ENCODE measurements at places on chromosomes 6 and 20.
A peak's percentile ranks its signal among the peaks of the same experiment; 100 is the strongest.

DNA sequence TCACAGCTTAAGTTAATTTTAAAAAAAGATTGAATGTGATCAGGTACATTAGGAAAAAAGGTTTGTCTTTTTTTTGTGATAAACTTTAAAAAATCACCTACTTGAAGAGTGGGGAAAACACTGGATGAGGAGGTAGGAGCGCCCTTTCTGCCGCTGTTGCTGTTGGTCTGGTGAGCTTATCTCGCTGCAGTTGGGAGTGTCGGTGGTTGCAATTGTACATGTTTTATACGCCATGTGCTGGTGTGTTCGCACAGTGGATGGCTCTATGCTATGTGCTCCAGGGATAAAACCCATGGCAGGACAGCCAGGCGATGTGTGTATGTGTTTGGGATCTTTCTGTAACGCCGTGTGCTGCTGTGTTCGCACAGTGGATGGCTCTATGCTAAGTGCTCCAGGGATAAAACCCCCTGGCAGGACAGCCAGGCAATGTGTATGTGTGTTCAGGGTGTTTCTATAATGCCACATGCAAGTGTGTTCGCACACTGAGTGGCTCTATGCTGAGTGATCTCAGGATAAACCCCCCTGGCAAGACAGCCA, 1.7 kb downstream of the SLC22A3 start:
- no peak for DNase-seq

GRCh38 chr6:134315189-134315588, 2.7 kb downstream of the SGK1 start:
- DNase-seq = no peak

DNA sequence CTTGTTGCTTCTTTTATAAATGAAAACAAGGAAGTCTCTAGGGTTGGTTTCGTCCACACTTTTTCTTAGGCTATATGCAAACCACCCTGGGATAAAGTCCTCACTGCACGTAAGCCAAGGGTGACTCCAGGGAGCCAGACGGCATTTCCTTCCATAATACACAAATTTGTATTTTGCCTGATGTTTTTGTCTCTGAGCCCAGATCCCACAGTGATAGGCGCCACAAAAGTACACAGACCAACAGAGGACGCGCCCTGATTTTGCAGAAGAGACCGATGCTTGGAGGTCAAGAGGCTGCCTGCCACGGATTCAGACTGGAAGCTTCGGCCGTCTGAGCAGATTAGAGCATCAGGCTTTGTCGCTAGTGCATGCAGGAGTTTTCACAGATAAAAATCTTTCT, 22.8 kb downstream of the FOXQ1 start:
- no peak for DNase-seq

DNA sequence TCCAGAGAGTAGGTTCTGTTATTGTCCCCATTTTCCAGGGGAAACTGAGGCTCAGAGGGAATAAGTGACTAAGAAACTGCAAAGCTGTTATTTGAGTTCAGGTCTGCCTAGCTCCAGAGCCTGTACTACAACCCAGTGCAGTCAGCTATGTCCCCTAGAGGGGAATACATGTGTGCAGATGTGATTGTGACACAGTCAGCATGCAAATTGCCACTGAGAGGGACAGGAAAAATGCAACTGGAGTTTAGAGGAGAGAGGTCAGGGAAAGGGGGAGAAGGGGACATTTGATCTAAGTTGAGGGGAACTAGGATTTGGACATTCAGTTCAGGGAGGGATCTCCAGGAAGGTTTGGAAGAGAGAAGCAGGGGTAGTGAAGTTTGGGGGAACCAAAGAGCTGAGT, 38.6 kb upstream of the EPB41L1 start:
- no peak for DNase-seq

GRCh38 chr6:6842291-6842690, 253.8 kb downstream of the LY86 start:
- no peak for DNase-seq

DNA sequence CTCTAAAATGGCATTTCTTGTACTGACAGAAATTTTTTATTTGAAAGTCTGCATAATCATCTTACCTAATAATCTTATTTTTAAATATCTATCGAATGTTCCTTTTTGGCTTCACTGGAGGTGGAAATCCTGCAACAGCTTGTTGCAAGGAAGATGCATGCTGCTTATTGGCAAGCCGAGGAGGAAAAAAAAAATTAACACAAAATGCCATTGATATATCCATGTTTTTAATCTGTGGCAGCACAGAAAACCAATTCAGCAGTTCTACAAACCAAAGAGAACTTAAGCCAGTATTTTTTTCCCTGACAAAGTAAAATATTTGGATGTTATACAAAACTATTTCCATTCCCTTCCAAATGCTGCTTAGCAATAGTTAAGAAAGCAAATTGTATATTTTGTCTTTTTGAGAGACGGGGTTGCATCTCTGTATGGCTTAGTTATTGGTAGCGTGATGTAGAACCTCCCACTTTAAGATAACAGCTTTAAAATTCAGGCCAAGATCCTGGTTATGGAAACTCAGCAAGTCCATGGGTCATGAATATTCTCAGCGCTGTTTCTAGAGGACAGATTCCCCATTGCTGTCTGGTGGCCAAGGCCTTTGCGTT, 231.4 kb downstream of the TMEM242 start:
- no peak for DNase-seq

DNA sequence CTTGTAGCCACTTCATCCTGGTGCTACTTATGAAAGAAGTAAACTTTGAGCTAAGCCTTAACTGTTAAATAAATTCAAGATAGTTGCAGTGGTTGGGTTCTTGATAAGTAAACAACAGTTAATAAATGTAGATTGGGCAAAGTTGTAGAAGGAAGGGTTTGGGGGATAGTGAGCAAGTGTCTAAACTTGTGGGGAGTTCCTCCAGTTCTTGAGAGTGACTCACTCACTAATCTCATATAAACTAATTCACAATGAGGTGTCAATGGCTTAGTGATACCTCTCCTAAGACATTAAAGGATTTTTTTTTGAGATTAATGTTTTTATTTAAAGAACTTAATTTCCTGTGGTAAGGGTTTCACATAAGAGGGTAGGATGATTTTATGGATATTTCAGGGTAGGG, 507.4 kb downstream of the BMP2 start:
- DNase-seq = no peak

GRCh38 chr20:60882836-60883235, 369.2 kb upstream of the CDH4 start:
- no peak for DNase-seq

DNA sequence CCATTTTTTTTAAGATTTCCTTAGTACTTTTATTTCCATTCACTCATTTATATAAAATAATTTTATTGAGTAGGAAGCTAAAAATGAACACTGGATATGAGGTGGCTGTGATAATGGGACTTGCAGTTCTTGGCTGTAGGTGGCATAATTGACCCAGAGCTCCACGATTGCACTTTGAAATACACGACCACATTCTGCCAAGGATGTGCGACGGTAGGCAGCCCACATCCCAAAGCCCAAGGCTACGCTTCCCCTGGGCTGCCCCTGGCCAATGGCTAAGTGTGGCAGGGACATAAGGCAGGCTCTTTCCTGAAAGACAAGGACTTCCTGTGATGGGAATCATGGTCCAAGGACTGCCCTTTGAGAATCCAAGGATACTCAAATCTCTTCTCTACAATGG, 43.7 kb upstream of the ADTRP start:
- DNase-seq = no peak

- DNase-seq = no peak
These were observed 127.3 kb upstream of the MTHFD1L start for GRCh38 chr6:150738092-150738629.

GRCh38 chr6:31720196-31720770, 1.3 kb downstream of the LY6G6C start:
- DNase-seq = no peak

GRCh38 chr20:22901921-22902320, 133.2 kb upstream of the SSTR4 start:
- no peak for DNase-seq

GRCh38 chr6:132511210-132511830, 1.6 kb downstream of the STX7 start:
- no peak for DNase-seq

GRCh38 chr6:76230711-76231110, 158.2 kb upstream of the IMPG1 start:
- DNase-seq = peak; percentile 24

GRCh38 chr20:19820555-19821211, 62.6 kb downstream of the RIN2 start:
- peak; percentile 33 for DNase-seq

GRCh38 chr6:82588020-82588419, 224.4 kb downstream of the TPBG start:
- DNase-seq = no peak

DNA sequence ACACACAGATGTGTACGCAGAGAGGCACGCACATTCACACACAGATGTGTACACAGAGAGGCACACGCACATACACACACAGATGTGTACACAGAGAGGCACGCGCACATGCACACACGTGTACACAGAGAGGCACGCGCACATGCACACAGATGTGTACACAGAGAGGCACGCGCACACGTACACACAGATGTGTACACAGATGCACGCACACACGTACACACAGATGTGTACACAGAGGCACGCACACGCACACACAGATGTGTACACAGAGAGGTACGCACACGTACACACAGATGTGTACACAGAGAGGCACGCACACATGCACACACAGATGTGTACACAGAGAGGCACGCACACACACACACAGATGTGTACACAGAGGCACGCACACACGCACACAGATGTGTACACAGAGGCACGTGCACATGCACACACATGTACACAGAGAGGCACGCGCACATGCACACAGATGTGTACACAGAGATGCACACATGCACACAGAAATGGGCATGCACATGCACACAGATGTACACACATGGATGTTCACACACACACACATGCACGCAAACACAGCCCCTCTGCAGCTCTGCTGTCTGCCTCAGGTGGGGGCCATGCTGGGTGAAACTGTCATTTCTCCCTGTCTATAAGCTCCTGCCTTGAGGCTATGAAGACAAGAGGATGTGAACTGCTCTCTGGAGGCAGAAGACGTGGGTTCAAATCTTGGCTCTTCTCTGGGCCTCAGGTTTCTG, 14.3 kb upstream of the MYT1 start:
- no peak for DNase-seq

- DNase-seq = no peak
These were observed 53.2 kb upstream of the IFNGR1 start for GRCh38 chr6:137272403-137272802.

DNA sequence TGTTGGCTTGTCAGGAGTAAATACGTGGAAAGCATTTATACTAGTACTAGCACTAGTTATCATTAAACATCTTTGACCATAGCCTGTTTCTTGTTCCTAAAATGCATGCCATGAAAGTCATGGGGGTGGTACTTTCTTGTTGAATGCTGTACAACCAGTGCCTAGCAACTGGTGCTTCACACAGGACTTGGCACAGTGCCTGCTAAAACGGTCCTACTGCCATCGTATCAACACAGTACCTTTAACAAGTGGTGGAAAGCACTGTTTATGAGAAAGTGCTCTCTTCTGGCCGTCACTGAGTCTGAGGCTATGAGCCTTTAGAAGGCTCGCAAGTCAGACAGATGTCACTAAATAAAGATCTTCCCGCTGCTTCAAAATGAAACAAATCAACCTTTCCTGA, 21.6 kb downstream of the ZNFX1 start:
- no peak for DNase-seq

DNA sequence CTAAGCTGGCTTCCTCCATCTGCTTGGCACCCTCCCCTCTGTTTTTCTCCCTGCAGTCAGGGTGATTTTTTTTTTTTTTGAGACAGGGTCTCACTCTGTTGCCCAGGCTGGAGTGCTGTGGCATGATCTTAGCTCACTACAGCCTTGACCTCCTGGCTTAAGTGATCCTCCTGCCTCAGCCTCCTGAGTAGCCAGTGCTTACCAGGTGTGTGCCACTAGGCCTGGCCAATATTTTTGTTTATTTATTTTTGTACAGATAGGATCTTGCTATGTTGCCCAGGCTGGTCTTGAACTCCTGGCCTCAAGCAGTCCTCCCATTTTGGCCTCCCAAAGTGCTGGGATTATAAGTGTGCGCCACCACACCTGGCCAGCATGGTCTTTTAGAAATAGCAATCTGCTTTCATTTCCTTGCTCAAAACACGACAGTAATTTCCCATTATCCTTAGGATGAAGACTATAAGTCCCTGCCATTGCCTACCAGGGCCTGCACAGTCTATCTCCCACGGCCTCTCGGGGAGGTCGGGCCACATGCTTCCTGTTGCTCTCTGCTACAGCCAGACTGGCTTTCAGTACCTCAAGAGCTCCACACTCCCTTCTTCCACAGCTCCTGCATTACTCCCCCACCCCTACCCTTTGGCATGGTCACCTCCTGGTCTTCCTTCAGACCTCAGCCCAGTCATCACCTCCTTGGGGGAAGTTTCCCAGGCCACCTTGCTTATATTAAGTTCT, 11.1 kb upstream of the CD164 start:
- no peak for DNase-seq

DNA sequence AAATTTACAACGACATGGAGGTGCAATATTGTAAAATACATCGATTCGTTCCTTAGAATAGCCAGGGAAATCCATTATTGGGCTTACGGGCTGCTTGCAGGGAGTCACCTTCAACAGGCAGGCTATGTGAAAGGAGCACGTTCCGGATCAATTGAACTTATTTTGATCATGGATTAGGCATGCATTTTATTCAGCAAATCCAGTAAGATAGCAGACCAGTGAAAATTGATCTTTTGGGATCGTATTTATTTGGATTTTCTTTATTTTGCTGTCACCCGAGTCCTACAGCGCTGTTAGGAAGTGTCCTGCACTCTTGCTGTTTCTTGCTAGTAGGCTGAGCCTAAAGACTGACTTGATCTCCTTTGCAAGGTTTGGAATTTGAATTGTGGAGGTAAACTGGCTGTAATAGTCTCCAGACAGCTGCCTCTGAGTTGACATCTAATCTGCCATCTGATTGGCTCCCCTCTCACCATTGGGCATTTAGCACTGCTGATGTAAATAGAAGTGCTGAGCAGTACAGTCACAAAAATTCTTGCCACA, 3.0 kb downstream of the ARID1B start:
- DNase-seq = peak; percentile 92

- DNase-seq = no peak
These were observed 33.2 kb downstream of the PLCG1 start for GRCh38 chr20:41170386-41171105.

DNA sequence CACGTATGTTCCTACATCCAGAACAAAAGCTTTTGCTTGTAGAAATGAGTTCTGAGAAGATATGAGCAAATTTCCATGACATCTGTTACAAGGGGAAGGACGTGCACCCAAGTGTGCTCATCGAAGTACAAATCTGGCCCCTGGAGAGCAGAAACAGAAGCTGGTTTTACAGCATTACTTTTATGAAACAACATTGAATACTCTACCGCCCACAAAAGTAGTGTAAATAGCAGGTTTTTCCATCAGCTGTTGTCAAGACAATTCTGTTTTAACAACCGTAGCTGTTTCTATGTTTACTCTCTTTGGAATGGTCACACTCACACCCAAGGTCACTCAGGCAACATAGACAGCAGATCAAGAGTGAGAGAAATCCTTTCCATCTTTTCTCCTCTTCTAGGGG, 114.2 kb upstream of the SSTR4 start:
- DNase-seq = no peak

All from NCI-H524 (cell line).